HFFc6 (cell line): ENCODE measurements at places on chromosomes 1 and 21. TPM values are rescaled to one million over a fixed set of nuclear protein-coding genes. Genes with fewer than 3 reads are reported as not detected.

Gene PBX1
- 33.4 to 42.3 TPM (median 36.9 TPM) in 3 replicates for total RNA-seq

DNA sequence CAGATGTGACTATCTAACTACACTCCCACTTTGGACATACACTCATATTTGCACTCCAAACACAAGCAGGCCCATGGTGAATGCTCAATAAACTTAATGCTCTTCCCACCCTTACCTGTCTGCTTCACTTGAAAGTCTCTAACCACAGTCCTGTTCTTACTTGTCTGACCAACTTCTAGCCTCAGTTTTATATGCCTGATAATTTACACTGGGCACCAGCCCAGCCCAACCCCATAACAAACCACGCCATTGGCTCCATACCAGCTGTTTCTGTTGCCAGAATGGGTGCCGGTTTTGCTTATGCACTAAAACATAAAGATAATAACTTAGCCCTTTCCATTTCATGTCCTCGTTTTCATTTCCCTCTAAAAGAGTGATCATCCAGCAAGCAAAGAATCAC lies 395.4 kb downstream of the NTNG1 start:
- DNase-seq, result no peak

DNA sequence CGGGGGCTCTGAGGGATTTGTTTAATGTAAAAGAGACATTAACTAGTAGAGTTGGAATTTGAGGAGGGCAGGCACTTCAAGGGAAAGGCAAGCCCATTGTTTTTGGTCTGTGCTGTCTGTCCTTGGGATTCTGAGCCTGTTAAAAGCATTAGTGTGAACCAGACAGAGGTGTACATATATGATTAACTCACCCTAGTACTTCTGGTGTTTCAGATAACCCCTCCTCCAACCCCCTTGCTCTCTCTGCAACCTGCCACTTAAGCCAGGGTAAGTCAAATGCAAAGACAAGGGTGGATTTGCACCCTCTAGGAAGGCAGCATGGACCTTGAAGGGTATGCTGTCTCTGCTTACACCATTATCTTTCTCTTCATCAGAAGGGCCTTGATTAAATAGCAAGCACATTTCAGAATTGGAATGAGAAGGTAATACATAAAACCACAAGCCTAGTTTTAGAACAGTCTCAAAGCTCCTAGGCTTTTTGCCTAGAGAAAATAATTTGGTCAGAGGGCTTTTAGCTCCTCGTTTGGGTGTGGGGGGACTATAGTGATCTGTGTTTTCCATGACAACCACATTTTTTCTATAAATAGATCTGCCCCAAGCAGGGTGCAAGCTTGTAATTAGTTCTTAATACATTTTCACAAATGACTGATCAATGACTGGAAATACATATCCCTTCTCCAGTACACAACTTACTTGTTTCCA lies 120.7 kb upstream of the SGIP1 start:
- no peak for DNase-seq

Gene ZNF669
- total RNA-seq, result 4.4 to 5.2 TPM (median 5.0 TPM) in 3 replicates
